ENCODE measurements at places on chromosomes 12 and 14. TPM values are rescaled to one million over a fixed set of nuclear protein-coding genes. Genes with fewer than 3 reads are reported as not detected.

GRCh38 chr14:100618318-100618693 is 31.1 kb upstream of the BEGAIN start:
- DNase-seq: no peak

DNA sequence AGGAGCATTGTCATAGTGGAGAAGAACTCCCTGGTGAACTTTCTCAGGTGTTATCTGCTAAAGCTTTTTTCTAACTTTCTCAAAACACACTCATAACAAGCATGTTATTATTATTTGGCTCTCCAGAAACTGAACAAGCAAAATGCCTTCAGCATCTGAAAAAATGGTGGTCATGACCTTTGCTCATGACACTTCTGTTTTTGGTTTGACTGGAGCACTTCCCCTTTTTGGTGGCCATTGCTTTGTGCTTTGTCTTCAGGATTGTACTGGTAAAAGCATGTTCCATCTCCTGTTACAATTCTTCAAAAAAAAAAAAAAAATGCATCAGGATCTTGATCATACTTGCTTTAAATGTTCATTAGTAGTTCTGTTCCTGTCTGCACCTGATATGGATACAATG is 1241.6 kb upstream of the USP15 start:
- DNase-seq: no peak

DNA sequence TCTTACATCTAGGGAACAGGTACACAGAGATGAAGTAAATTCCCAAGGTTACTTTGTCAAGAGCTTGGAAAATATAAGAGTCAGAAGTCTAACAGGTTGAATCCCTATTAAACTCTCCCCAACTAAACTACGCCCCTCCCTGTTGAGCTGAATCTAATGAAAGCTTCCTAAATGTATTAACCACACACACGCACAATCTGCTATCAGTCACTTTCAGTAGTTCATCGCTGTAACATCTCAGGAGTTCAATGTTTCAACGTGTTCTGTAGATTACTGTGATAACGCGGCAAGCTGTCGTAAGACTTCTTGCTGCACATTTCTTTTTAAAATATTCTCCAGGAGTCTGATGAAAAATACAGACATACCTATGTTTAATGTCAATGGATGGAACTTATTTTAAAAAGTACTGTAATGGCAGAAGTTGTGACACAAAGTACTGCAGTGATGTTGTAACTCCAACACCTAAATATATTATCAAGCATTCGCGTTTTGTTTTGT is 612 bp upstream of the SLC25A3 start:
- peak; percentile 57 for DNase-seq

DNA sequence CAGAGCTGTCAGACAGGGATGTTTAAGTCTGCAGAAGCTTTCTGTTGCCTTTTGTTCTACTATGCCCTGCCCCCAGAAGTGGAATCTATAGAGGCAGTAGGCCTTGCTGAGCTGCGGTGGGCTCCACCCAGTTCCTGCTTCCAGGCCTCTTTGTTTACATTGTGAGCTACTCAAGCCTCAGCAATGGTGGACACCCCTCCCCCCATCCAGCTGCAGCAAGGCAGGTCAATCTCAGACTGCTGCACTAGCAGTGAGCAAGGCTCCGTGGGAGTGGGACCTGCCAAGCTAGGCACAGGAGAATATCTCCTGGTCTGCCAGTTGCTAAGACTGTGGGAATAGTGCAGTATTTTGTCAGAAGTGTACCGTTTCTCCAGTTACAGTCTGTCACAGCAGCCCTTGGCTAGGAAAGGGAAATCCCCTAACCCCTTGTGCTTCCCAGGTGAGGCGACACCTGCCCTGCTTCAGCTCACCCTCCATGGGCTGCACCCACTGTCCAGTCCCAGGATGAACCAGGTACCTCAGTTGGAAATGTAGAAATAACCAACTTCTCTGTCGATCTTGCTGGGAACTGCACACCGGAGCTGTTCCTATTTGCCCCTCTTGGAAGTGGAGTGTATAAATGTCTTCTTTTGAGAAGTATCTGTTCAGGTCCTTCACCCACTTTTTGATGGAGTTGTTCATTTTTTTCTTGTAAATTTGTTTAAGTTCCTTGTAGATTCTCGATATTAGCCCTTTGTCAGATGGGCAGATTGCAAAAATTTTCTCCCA is 213.5 kb upstream of the SLC38A2 start:
- peak; percentile 88 for DNase-seq

GRCh38 chr12:113262710-113263109 is 41.4 kb downstream of the TPCN1 start:
- DNase-seq: peak; percentile 75

- no peak for DNase-seq
These were observed 237.2 kb downstream of the SLC15A4 start for GRCh38 chr12:128586451-128587029.

GRCh38 chr12:119631930-119632678 is 35.8 kb upstream of the PRKAB1 start:
- no peak for DNase-seq

DNA sequence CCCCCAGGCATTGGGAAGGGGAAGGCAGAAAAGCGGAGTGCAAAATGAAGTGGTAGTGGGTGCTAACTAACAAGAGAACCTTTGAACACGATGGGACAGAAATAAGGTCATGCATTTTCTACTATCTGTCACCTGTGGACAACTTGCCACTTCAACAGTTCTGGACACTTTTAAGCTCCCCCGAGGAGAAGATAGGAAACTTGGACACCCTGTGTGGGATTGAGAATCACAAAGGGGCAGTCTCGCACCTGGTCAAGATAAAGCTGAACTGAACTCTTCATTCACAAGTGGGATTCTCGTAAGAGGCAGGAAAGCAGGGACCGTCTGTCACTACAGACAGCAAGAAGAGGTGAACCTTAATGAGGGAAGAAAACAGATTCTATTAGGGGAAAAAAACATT is 51.6 kb downstream of the EIF2S3B start:
- no peak for DNase-seq

DNA sequence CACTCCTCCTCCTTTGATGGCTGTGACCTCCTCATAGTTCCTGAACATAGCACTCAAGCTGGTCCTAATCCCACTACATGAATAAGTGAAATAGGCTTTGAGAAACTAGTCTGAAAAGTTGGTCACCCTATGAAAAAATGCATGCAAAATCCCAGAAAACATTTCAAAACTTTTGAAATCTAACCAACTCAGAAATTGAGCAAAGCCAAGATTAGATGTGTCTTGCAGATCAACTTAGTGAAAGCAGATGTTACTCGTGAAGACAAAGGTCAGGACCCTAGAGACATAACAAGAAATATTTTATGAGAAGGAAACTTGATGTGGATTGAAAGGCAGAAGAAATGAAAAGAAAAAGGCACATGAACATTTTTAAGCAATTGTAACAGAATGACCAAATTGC is 63.3 kb downstream of the TSHR start:
- no peak for DNase-seq

- no peak for DNase-seq
These were observed 368.1 kb upstream of the TMTC1 start for GRCh38 chr12:30151831-30152230.

DNA sequence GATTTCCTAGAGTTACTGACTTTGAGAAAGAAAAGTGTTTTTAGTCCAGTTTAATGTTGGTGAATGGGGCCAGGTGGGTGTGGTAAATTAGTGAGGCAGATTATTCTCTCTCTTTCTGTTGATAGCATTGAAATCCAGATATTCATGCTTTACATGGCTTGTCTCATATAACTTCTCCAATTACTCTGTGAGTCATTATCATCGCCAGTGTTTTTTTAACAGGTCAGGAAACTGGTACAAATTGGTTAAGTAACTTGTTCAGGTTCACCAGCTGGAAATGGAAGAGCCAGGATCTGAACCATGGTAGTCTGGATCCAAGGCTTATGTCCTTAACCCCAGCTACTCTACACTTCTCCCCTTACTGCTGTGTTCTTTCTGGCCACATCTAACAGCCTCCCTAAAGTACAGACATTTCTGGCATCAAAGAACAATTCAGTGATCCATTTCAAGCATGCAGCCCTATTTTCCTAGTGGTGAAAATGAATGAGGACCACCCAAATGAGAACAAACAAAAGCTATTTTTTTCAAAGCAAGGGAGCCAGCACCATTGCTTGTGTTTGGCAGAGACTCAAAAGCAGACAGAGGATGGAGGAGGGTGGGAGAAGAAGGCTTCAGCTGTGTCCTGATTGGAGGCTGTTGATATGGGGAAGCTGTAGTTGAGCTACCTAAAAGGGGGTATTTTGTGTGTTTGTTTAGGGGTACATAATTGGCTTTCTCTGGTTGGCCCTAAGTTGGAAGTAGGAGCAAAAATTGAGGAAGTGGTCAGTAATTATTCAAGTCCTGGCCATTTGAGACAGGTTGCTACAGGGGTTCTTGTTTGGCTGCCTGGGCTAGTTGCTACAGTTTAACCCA is 1.7 kb downstream of the IRAK3 start:
- DNase-seq: peak; percentile 14

- no peak for DNase-seq
These were observed 78.2 kb downstream of the IRF2BPL start for GRCh38 chr14:76950055-76951020.

DNA sequence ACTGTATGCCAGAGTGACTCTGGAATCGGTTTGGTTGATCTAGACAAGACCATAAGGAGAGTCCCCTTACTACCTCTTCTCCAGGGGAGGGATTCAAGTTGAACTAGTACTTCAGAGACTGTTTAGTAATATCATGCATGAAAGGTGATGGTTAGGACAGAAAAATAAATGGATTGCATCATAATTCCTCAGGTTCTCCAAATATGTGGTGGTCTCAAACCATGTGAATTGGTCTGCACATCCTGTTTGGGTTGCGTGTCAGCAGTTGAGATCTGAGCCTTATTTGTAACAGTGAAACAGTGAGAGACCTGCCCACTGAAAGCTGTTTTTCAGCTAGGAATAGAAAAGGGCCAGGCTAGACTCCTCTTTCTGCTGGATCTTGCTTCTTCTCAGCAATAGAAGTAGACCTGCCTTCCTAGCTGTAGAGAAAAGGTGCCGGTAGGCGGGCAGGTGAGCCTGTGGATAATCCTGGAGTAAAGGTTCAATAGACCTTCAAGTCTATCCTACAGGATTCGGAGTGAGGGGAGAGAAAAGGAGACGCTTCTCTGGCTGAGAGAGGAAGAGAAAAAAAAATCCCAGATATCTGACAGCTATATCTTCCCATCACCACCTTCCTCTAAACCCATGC is 258.5 kb upstream of the E2F7 start:
- DNase-seq: no peak

- DNase-seq: no peak
These were observed 87.0 kb downstream of the ITPK1 start for GRCh38 chr14:93028724-93029076.

DNA sequence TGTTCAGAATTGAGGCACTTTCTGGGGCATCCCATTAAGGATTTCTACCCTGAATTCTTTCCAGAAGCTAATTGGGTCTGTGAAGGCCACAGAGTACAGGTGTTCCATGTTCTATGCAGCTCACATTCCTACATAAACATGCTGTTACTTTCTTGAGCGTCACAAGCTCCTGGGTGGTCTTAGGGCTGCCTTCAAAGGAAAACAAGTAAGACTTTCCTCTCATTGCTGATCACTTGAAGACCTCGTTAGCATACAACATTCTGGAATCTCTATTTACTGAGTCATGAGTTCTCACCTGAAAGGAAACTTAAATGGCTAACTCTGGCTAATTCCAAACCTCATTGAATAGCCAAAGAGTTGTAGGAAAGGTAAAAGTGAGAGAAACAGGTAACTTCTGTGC is 63.0 kb upstream of the HMGA2 start:
- DNase-seq: no peak

DNA sequence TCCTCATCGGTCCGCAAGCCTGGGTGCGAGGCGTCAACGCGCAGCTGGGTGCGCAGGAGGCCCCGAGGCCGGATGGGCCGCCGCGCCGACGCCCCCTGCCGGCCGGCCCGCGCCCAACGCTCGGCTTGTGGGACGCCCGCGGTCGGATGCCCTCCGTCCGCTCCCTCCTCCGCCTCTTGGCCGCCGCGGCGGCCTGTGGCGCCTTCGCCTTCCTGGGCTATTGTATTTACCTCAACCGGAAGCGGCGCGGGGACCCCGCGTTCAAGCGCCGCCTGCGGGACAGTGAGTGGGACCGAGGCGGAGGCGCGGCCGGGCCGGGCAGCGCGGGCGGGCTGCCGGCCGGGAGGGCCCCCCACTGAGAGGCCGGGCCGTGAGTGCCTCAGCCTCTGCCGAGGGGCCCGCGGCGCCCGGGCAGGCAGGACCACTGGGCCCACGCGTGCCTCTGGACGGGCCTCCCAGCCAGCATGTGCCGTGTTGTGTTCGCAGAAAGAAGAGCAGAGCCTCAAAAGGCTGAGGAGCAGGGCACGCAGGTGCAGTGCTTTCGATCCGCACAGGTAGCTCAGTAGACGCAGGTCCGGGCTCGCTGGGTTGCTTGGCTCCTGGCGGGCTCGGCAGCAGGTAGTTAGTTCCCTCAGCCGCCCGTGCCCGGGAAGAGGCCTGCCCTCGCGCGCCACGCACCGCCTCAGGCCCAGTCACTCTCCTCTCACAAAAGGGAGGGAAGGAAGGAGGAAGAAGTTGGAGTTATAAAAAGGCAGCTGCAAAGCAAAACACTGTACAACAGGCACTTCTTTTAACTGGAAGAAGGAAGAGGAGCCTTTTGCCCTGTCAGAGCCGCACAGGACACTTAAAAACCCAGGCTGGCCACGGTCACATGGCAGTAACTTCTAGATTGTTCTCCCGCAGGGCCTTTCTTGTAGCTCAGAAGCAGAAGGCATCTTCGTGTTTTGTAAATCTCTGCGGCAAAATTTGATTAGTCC is at the start of gene TOMM20L:
Gene TOMM20L, plus strand, starts transcription at position 119 of the 977 bp plus-strand sequence. Its CDS starts 28 bp downstream, at position 147.
- peak; percentile 51 for DNase-seq

GRCh38 chr12:110677206-110677911 is 11.6 kb downstream of the HVCN1 start:
- no peak for DNase-seq

DNA sequence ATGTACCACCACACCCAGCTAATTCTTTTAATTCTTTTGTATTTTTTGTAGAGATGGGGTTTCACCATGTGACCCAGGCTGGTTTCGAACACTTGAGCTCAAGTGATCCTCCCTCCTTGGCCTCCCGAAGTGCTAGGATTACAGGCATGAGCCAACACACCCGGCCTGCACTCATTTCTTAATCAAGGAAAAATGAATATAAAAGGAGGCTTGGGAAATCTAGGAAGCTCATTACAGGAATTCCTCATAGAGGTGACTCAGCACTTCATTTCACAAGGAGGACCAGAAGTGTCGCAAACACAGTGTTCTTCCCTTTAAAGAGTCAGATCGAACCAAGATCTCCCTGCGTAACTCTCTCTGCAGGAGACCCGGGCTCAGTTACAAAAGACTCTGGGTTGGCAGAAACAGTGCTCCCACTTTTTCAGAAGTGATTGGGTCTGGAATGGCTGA is 30.3 kb downstream of the NFKBIA start:
- DNase-seq: peak; percentile 100

SRRM4 gene
- not detected for total RNA-seq

OS9 gene
- total RNA-seq: 98.0 TPM

OR10AD1 gene
- not detected for total RNA-seq

TEX52 gene
- not detected for total RNA-seq

LUM gene
- 603 TPM for total RNA-seq

ANKRD33 gene
- not detected for total RNA-seq

CCDC184 gene
- total RNA-seq: 0.43 TPM

VWF gene
- under 0.01 TPM for total RNA-seq

LRRIQ1 gene
- total RNA-seq: under 0.01 TPM

MGAT4C gene
- total RNA-seq: not detected

Data from fibroblast of villous mesenchyme (primary cell).